ENCODE measurements at places on chromosomes 4 and X. TPM values are rescaled to one million over a fixed set of nuclear protein-coding genes. Genes with fewer than 3 reads are reported as not detected.

Gene TMSB15A
- 84.1 TPM for total RNA-seq

Gene STBD1
- total RNA-seq = 1.7 TPM

Gene HTRA3
- total RNA-seq = 2.9 TPM

Gene PFKFB1
- total RNA-seq = 0.30 TPM

Gene FAM53A
- 2.8 TPM for total RNA-seq

Gene CLDN22
- not detected for total RNA-seq

Gene ZXDA
- total RNA-seq = not detected

GRCh38 chr4:41506130-41506529 lies 31.8 kb upstream of the LIMCH1 start:
- DNase-seq = no peak

DNA sequence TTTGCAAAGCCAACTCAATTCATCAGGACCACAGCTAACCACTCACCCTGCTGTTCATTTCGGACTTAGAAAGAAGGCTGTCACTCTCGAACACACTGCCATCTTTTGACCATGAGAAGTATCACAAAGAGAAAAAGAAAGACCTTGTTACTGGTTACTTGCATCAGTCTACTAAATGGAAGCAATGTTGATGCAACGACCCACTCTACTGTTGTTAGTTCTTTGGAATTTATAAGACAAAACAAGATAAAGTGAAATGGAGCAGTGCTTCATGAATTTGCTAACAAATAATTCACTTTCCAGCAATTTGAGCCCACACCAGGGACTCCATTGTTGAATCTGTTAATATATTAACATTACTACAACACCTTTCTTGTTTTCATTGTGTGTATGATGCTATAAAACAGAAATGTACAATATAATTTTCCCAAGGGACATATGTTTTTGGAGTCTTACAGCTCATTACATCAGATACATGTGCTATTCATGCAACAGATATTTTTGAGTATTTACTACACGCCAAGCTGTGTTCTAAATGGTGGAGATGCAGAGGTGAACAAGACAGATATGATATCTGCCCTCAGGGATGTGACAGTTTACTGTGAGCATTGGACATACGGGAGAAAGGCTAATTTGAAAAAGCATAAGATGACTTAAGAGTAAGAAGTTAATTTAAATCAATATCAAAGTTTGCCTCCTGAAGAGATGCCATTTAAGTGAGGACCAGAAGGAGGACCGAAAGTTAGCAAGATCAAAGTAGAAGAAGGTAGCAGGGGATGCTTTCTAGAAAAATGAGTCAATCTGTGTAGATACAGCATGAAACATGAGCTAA lies 87.2 kb downstream of the AREG start:
- DNase-seq = no peak

DNA sequence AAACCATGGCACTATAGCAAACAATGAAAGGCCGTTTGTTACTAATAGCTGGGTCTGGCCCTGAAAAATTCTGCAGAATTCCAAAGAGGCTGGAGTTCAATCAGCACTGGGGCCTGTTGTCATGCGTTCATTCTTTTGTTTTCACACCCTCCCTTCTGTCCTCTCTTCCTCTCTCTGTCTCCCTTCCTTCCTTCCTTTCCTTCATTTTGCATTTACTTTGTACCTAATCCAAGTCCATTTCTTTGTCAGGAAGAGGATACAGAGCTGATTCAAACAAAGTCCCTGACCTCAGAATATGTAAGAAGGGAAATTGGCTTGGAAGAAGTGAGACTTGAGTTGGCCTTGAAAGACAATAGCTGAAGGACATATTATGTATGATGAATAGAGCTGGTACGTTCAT lies 119.6 kb upstream of the LDB2 start:
- no peak for DNase-seq

DNA sequence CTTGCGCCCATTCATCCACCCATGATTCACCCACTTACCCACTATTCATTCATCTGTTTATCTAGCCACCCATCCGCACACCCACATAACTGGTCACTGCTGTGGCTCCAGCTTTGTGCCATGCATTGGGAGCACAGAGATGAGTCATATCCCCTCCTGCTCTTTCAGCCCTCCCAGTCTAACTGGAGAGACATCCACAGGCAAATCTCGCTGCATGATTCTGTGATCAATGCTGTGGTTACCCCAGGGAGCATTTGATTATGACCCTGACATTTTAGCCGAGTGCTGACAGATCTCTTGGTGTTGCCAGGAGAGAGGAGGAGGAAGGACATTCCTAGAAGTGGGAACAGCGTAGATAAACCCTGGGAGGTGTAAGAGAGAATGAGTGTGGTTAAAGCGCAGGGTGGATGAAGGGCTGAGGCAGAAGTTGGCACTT lies 10.4 kb upstream of the PORCN start:
- no peak for DNase-seq

DNA sequence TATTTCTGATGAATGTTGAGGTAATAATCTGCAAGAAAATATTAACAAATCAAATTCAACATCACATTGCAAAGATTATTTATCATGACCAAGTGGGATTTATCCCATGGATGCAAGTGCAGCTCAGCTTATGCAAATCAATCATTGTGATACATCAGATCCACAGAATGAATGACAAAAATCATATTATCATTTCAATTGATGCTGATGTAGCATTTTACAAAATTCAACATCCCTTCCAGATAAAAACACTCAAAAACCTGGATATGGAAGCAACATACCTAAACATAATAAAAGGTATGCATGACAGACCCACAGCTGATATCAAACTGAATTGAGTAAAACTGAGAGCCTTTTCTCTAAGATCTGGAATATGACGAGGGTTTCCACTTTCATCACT lies 1915.4 kb downstream of the ARAP2 start:
- DNase-seq = no peak

- DNase-seq = no peak
These were observed 51.7 kb upstream of the CHRNA9 start for GRCh38 chr4:40283413-40283812.

GRCh38 chr4:156248917-156249316 lies 295.3 kb upstream of the CTSO start:
- no peak for DNase-seq

GRCh38 chr4:42519803-42520417 lies 122.6 kb downstream of the SHISA3 start:
- peak; percentile 65 for DNase-seq

DNA sequence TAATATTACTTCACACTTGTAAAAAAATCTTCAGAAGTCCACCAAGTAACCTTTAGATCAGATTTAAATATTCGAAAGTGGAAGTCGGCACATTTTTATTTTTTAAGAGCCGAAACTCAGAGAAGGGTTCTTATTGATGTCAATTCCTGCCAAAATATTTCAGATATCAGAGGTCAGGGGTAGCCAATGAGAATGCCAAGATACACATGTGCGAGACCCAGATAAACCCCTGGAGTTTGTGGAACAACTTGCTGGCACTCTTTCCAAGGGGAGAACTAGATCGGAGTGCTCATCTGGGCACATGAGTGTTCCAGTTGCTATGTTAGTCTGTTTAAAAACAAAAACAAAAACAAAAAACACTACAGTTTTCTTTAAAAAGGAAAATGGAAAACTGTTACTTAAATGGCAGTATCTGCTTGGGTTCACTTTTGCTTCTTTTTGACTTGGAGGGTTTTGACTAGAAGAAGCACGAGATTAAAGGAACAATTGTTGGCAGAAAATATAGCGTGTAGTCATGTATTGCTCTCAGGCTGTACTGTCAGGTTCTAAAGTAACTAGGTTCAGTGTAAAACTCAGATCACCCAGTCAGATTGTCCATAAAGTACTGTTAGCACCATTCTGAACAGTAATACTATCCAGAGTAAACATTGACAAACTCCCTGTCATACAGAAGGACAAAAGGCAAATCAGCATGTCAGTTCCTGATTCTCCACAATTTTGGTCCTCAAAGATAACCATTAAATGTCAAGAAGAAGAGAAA lies 188.0 kb upstream of the PACRGL start:
- DNase-seq = no peak

GRCh38 chr4:122548452-122548851 lies 72.4 kb downstream of the IL21 start:
- no peak for DNase-seq

- no peak for DNase-seq
These were observed 17.4 kb upstream of the PDCL2 start for GRCh38 chr4:55609393-55609866.

DNA sequence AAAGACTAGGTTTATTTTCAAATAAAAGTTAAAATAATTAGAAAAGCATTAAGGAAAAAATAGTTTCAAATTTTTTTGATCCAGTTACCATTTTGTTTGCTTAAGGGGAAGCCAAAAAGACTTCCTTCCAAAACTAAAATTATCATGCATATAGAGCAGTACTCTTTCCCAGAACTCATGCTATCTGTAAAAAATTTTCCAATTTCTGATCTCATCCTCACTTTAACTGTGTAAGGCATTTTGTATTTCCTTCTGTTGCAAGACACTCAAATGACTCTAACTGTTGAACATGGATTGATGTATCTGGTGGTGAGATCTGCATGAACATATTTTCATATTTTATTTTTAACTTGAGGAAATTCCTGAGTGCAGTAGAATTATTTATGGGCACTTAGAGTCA lies 150.1 kb downstream of the ADAM29 start:
- no peak for DNase-seq

DNA sequence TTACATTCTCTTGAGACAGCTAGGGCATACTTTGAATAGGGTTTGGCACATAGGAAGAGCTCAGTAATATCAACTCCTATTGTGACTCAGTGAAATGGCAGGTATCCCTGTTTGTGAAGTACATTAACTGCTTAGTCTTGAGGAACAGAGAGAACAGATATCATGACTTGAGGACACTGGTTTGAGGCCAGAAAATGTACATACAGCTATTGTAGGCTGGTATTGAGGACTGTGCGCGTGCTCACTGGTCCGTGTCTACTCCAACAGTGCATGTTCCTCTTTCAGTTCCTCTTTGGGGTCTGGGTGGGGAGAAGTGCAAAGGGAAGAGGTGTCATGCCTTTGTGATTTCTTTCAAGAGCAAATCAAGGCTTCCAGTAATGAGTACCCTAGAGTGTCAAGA lies 34.6 kb upstream of the TBC1D9 start:
- no peak for DNase-seq

DNA sequence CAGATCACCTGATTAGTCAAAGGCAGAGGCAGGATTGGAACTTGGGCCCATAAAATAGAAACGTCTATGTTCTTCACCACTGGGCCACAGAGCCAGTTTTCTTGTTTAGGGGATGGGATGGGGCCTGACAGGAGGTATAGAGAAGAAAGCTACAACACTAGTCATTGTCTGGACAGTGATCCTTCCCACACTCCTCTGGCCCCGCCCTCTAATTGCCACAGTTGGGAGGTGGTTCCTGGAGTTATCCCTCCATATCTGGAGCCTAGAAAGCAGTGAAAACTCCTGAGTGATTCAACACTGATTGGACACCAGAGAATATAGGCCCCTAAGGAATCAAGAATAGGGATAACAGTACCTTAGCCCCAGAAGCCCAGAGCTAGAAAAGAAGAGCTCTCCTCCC lies 22.9 kb downstream of the RASL11B start:
- DNase-seq = no peak
